AG10803 (cell line): ENCODE measurements at places on chromosomes 12 and 14.

- DNase-seq, result no peak
Measured at GRCh38 chr14:39459795-39460478, 27.7 kb upstream of the FBXO33 start.

DNA sequence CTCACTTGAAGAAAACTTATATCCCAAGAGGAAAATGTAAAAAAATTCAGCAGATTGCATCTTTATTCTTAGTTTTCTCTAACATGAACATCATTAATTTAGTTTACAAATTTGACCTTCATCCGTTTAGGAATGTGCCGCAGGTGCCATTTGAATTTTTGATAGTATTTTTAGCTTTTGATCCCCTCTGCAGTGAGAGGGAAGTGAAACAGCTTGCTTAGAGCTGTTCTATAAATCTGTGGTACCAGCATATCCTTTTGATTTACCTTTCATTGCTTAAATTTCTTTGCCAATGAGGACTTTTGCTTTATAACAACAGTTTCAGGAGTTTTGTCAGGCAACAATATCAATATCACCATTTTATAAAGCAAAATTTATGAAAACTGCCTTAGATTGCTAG is 32.7 kb downstream of the DUSP6 start:
- DNase-seq, result no peak

DNA sequence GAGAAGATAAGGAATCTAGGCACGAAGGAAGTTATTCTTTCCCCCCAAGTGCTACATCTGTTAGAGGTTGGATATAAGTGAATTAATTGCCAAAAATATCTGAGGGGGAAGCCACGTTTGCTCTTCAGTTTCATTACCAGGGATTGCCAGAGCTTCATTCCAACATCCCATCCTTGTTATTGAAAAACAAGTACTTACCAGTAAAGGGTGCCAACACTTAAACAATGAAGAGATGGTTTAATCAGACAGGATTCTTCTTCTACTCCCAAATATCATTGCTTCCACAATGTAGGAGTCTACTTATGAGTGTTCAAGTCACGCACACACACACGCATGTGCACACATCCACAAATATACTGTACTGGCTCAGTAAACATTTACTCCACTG is 312.4 kb downstream of the RPAP3 start:
- DNase-seq, result peak; percentile 73

GRCh38 chr12:41576925-41577324 is 388.8 kb downstream of the PDZRN4 start:
- DNase-seq, result no peak

GRCh38 chr12:105336411-105336810 is 5.9 kb downstream of the C12orf75 start:
- DNase-seq, result no peak

- no peak for DNase-seq
Measured at GRCh38 chr14:99664058-99664936, 19.4 kb downstream of the HHIPL1 start.

- peak; percentile 89 for DNase-seq
Measured at GRCh38 chr12:47110011-47110541, 30.3 kb upstream of the AMIGO2 start.

- DNase-seq, result no peak
Measured at GRCh38 chr12:49546481-49546880, 7.7 kb downstream of the KCNH3 start.

DNA sequence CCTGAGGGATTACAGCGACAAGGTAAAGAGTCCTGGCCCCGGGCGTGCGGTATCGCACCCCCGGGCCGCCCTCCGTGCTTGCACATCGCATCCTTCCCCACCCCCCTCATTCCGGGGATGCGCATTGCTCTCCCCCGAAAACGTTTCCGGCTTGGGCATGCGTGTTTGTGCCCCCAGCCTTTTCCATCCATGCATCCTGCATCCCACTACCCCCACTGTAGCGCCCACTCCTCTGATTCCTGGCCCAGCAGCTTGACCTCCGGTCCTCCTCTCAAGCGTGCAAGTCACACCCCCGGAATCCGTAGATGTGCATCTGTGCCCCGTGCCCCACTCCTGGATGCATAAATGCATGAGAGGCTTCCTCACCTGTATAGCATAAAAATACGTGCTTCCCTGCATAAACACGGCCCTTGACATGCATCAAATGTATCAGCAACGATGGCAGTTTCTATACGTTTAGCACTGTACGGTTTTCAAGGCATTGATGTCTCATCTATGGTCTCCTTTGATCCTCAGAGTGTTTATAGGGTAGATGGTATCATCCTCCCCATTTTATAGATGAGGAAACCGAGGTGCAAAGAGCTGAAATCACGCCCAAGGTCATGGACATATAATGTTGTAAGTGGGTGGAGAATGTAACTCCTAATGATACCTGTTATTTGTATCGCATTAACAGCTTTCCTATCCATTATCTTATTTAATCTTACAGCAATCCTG is 484 bp downstream of the RIC8B start:
- no peak for DNase-seq

- DNase-seq, result peak; percentile 99
Measured at GRCh38 chr12:109462868-109463692, 14.0 kb downstream of the KCTD10 start.

- no peak for DNase-seq
Measured at GRCh38 chr12:94706250-94706661, 55.9 kb upstream of the TMCC3 start.

GRCh38 chr12:56954057-56954957 is 3.1 kb downstream of the RDH16 start:
- no peak for DNase-seq

DNA sequence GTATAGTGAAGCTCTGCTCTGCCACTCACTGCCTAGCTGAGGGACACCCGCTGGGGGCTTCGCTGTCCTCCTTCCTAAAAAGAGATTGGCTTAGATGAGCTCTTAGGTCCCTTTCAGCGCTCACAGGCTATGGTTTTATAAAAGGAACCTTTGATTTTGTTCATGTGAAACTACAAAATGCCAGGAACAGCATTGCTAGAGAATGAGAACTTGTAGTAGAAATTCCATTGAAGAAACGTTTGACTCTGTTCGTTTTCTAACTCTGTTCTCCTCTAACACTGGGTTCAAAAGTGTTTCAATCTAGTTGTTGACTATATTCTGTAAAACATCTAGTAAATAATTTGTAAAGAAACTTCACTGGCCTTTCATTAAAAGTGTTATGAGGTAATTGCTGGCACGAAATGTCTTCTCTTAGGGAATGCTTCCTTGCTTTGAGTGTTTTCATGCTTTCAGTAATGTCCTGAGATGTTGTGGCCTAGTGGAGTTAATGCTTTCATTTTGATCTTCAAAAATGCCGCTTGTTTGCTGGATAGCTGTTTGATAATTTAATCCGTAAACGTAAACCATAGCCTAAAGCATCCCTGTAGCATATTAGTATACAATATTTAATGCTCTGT is 1.6 kb downstream of the MARK3 start:
- DNase-seq, result peak; percentile 33

- no peak for DNase-seq
Measured at GRCh38 chr14:89613260-89614008, 196.4 kb upstream of the FOXN3 start.
